ENCODE measurements at places on chromosomes 3 and 15.
A peak's percentile ranks its signal among the peaks of the same experiment; 100 is the strongest.

GRCh38 chr3:194979173-194979572 is 291.8 kb downstream of the XXYLT1 start:
- no peak for DNase-seq

DNA sequence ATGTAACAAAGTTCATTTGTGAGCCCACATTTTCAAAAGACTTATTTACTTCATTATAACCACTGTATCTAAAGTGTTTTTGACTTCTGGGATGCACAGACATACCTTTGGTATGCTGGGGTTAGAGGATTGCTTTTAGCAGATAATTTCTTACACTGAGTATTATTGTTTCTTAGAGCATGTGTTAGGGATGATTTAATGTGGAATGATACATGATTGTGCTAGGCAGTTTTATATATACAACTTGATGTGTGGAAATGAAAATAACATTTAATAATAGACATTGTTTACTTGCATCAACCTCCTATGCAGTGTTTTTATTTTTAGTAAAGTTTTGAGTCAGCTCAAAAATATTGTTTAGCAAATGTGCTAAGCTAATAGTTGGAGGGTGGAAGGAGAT is 3.4 kb downstream of the KIF23 start:
- DNase-seq, result no peak

- DNase-seq, result no peak
Measured at GRCh38 chr3:103968751-103969150, 1398.0 kb upstream of the ALCAM start.

GRCh38 chr15:29676961-29677402 is 145.3 kb downstream of the TJP1 start:
- DNase-seq, result no peak

- DNase-seq, result no peak
Measured at GRCh38 chr3:59798372-59799086, 748.7 kb upstream of the CFAP20DC start.

GRCh38 chr3:124513610-124513997 is 216.6 kb upstream of the UMPS start:
- DNase-seq, result no peak

DNA sequence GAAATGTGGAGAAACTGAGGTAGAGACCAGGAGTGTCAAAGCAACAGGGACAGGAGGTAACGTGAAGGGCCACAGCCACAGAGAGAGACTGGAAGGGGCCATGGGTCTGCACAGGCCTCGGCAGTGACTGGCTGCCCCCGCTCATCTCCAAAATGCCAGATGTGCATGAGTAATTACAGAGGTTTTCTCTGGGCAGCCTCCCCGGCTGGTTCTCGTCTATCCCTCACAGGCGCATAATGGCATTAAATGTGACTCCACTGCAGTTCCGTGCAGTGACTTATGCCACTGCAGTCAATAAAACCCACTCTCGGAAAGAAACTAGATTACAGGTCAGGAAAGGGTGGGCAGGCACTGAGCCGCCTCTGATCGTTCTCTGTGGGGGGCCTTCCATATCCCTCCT is 74.7 kb downstream of the WDR76 start:
- no peak for DNase-seq

DNA sequence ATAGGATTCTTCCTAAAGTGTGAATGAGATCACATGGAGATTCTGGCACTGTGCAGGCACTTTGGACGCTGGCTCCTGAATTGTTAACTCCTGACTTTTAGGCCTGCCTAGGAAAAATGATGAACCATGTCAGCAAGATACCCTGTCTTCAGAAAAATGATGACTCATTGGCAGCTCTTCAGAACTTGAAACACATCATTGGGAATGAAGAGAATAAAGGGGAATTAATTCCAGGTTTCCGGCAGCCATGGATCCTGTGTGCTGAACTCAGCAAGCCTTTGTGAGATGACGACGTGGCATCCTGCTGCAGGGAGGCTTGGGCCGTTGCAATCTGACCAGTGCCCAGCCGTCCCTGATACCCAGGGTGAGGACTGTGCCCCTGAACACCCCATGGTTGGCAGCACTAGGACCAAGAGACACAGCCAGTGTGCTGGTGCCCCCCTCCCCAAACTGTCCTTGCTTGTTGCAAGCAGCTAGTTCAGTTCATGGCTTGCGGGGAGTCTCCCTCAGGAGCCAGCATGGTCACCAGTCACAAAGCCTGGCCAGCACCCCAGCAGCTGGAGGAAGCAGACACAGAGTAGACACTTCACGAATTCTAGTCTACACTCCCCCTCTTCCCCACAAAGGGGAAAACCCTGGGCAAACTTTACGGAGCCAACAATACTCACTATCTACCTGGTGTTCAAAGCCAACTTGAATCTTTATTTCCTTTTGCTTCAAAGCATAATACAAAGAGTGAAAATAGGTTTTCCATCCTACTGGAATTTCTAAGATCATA is 7.8 kb upstream of the LIPC start:
- DNase-seq, result no peak

- no peak for DNase-seq
Measured at GRCh38 chr3:187843654-187844053, 98.4 kb upstream of the BCL6 start.

DNA sequence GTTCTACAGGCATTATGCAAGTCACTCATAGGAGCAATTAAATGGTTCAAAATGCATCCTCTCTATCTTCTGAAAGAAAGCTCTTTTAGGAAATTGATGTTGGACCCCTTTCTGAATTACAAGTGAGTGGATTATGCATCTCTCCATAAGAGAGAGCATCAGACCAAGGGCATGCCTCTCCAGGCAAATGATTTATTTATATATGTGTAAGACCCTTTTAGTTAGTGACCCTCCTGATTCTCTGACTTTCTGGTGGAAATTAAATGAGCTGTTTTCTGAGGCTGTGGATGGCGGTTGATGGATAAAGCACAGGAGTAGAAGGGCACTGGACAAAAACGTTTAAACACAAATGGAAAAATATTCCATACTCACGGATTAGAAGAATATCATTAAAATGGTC is 62.6 kb downstream of the CADPS start:
- DNase-seq, result no peak

GRCh38 chr3:5051772-5052171 is 70.3 kb upstream of the ARL8B start:
- DNase-seq, result no peak

GRCh38 chr15:76208084-76208785 is 103.0 kb downstream of the ETFA start:
- no peak for DNase-seq

DNA sequence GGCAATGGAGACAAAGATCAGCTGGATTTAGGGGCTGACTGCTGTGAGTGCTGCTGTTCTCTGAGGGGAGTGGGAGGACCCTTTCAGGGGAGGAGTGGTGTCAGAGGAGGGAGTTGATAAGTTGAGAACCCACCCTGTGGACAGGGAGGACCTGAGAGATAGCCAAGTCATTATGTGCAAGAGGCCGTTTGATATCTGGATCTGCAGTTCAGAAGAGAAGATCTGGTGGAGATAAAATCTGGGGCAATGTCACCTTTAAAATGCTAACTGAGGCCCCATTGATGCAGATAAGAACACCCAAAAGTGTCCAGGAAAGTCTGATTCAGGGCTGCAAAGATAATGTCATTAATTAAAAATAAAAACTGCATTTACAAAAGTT is 256.1 kb upstream of the HES1 start:
- no peak for DNase-seq

DNA sequence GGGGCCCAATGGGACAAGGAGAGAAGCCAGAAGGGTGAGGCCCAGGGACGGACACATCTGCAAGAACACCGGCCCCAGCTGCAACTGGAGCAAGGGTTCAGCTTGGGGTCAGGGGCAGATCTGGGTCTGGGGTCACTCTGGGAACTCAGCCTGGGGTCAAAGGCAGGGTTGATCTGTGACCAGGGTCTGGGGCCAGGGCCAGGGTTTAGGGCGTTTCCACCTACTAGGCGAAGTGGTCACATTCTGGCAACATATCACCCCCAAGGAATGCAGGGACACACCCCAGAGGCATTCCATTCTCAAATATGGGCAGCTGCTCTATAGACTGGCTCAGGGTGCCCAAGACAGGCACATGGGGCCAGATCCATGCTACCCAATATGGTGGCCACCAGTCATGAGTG is 9.0 kb downstream of the UROC1 start:
- no peak for DNase-seq

- no peak for DNase-seq
Measured at GRCh38 chr3:87797872-87798566, 260.8 kb downstream of the CGGBP1 start.

GRCh38 chr3:77048186-77048585 is 8.3 kb downstream of the ROBO2 start:
- DNase-seq, result no peak

- DNase-seq, result no peak
Measured at GRCh38 chr3:15064299-15064834, 748 bp downstream of the MRPS25 start.

DNA sequence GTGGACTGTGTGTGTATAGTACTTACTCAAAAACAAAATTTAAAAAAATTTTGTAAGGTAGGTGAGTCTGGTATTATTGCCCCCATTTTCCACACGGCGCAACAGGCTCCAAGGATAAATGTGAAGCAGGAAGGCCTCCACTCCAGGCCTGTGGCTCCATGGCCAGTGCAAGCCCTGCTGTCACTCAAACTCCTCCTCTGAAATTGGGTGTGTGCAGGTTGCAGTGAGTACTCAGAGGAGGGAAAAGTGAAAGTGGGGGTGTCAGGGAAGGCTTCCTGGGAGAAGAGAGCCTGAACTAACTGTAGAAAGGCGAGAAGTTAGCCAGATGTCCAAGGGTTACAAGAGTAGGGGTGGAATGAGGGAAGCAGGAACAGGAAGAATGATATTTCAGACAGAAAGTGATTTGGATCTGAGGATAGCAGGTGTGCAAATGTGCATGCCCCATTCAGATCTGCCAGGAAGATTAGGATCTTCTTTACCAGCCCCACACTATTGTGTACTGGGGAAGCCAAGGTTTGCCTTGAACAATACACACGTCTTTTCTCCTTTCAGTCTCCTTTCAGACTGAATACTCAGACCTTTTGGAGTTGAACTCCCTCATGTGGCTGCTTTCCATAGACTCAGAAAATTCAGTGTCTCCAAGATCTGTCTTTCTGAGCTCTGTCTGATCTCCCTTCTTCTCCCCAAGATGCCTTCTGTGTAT is 48.7 kb upstream of the RYK start:
- DNase-seq, result no peak

- peak; percentile 5 for DNase-seq
Measured at GRCh38 chr3:107753494-107753893, 230.7 kb downstream of the BBX start.

- no peak for DNase-seq
Measured at GRCh38 chr15:89675606-89676005, 3.6 kb downstream of the PLIN1 start.

DNA sequence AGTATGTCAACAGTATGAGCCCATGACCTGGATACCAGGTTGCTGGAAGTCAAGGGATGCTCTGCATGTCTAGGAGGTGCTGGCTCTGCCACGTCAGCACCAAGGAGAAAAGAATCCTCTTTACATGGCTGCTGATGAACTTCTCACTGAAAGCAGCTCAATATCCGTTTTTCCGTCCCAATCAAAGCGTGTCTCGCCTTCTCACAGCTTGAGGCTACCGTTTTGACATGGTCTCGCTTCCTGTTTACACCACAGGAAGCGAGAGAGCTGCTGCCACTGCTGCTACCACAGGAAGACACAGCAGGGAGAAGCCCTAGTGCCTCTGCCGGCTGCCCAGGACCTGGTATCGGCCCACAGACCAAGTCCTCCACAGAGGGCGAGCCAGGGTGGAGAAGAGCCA is 27.3 kb downstream of the STARD5 start:
- peak; percentile 77 for DNase-seq

DNA sequence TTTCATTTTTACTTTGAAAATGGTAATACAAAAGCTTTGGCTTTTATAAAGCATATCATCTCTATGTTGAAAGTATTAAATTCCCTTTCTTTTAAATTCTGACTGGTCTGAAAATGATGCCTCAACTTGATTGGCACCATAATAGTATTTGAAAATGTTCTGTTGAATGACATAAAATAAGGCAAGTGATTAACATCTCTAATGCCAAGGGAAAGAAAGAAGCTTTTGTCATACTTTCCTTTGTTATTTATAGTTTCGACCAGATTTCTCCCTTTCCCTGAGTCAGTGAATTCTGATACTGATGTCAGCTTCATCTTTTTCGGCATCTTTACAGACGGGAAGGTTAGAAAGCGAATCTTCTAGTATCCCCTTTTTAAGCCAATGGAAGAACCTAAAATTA is 3.4 kb upstream of the AP4E1 start:
- DNase-seq, result no peak

All from CD4-positive, alpha-beta T cell treated with Interferon alpha-2 for 1 hour (primary cell).